Cortex of kidney (tissue), 1 donor: ENCODE measurements at places on chromosomes 1 and 21.

DNA sequence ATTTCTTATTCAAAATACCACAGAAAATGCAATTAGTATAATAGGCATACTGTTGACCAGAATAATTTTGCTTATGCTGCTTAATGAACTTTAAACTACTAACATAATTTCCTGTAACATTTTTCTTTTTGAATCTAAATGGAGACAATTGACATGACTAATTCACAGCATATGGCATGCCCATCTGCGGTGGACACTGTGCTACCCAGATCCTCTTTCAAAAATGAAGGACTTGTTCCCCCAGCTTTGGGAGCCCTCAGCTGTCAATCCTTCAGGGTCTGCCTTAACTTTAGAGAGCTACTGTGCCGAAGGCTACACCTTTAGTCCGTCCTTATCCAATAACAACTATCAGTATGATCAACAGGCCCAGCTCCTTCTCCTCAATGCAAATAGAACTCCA is 789.0 kb downstream of the PLA2G4A start:
- DNase-seq: no peak

GRCh38 chr1:188089461-188089860 is 1260.7 kb downstream of the PLA2G4A start:
- DNase-seq: no peak

GRCh38 chr1:111366256-111366655 is 61.3 kb downstream of the OVGP1 start:
- no peak for DNase-seq

DNA sequence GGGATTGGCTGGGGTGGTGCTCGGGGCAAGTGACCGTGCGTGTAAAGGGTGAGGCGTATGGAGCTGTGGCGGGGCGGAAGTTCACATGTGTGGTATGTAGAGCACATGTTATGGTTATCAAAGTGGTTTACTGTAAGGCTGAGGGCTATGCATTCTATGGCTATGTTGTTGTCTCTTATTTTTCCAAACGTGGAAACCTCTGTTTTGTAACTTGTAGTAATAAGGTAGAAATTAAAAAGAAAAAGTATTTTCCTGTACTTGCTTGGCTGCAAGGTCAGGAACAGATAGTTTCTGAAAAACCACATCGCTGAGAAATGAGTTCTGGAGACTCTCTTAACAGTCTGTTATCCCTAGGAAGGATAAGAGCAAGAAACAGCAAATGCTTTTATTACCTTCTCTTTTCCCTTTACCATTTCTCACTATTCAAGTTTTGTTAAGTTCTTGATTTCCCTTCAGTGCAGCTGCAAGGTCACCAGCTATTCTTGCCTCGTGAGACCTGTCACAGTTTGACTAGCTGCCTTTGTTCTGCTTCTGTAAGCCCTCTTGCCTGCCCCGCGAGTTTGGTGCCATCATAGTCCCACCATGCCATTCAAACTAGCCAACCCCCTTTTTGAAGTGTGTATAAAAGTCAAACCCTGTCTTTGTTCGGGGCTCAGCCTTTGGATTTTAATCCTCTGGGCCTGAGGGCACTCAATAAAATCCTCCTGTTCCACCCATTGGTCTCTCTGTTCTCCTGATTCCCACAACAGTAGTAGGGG is 9.5 kb downstream of the RNU1-2 start:
- DNase-seq: no peak

GRCh38 chr1:13624526-13624925 is 40.9 kb downstream of the PDPN start:
- DNase-seq: no peak

DNA sequence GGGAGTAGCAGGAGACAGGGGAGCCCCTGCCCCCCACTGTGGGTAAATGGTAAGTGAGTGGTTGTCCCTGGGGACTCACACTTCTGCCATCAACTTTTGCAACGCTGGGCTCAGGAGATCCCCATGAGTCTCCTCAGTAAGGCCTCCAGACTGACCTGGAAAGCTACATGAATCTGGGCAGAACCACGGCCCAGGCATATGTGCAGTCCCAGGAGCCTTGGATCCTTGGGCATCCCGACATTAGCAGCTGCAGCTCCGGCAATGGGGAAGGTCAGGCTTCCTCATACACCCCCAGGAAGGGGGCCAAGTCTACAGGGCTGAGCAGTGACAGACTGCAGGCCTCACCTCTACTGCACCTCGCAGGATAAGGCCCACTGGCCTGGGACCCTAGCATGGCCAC is 868.7 kb upstream of the ADGRL4 start:
- no peak for DNase-seq

- no peak for DNase-seq
These were observed 57.5 kb upstream of the PDC start for GRCh38 chr1:186518395-186518794.

DNA sequence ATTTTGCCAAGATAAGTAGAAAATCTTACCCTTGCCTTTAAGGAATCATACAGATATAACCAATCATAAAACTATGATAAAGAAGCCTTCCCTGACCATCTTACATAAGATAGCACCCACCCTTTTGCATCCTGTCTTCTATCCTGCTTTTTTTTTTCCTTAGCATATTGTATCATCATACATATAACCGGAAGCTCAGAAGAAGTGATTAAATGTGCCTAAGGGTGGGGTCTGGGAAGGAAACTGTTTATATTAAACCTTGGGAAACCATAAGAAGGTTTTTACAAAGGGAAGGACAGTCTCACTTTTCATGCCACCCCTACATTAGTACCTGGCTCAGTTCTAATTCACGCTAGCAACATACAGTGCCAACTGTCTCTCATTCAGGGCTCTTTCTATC is 66.8 kb downstream of the LUZP1 start:
- no peak for DNase-seq

- DNase-seq: no peak
These were observed 16.2 kb downstream of the CHRNB2 start for GRCh38 chr1:154583773-154584172.

DNA sequence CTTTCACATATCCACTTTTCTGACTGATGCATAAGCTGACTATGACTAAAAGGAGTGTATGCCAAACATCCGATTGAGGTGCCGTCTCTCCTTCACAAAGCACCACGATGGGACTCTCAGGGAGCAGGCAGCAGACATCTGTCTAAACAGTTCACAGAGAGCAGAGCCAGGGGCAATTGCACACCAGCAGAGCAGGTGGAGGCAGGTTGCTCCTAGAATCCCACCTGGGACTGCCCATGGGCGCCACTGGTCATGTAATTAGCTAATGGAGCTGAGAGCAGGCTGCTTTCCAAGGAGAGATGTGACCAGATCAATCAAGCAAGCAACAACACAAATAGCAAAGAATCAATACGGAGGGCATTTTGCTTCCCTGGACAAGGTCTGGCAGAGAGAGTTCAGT is 30.5 kb upstream of the COA6 start:
- DNase-seq: no peak

DNA sequence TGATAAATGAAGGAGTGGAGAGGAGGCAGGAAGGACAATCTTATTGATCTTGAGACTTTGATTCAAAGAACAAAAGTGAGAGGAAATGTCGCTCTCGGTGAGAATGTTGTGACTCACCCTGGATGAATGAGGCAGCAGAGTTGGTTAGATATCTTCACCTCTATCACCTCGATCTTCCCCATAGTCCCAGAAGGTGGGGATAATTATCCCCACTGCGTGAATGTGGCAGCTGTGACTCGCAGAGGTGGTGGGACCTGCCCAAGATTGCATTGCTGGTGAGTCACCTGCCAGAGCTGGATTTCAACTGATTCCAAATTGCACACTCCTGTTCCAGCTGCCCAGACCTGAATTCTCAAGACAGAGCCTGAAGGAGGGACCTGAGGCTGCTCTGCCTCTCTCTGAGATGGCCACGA is 105.0 kb downstream of the MATN1 start:
- DNase-seq: no peak

DNA sequence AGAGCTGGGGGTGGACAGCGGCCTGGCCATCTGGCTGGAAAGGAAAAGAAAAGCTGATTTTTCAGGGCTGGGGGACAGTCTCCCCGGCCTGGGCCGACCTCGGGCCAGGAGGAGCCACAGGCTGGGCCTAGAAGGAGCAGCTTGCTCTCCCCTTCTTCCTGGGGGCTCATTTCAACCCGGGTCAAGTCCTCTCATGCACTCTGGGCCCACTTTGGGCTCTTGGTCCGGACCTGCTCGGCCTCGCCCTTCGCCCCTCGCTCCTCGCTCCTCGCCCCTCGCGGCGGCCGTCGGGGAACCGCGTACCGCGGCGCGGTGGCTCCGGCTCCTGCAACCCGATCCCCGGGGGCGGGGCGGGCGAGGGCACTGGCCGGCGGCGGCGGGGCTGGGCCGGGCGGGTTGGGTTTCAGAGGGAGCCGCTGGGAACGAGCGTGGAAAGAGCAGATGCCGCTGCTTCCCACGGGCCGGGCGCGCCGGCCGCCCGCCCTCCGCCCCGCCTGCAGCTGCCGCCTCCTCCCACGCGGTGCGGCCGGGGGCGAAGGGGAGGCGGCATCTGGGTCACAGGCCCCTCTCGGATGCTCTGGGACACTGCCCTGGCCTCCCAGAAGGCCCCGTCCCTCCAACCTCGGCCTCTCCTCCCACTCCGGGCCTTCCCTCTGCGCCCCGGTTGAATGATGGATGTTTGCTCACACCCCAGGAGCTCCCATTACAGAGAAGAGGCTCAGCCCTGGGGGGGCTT is 6.6 kb downstream of the HEYL start:
- no peak for DNase-seq

DNA sequence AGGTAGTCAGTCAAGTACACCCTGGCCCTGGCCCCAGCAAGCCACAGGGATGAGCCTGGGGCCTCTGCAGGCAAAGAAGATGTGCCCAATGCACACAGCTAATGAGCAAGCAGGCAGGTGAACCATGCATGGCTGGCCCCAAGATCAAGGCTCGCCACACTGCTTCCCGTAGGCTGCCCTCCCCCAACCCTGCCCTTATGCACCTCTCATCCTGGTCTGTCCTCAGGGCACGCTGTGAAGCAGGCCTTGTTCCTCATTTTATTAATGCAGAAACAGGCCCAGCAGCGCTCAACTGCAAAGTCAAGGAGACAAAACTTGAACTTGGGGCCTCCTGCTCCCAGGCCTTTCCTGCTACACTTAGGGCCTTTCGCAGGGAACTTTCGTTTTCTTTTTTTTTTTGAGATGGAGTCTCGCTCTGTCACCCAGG is 35.6 kb upstream of the ID3 start:
- DNase-seq: no peak

- no peak for DNase-seq
These were observed 93.3 kb downstream of the PDE9A start for GRCh38 chr21:42746593-42747275.

GRCh38 chr1:966135-966703 is at the start of gene PLEKHN1:
Gene PLEKHN1, plus strand, starts transcription at chr1:966482. Its CDS starts 50 bp downstream, at chr1:966532.
- no peak for DNase-seq

- no peak for DNase-seq
These were observed 35.9 kb downstream of the SMAP2 start for GRCh38 chr1:40409467-40409866.

DNA sequence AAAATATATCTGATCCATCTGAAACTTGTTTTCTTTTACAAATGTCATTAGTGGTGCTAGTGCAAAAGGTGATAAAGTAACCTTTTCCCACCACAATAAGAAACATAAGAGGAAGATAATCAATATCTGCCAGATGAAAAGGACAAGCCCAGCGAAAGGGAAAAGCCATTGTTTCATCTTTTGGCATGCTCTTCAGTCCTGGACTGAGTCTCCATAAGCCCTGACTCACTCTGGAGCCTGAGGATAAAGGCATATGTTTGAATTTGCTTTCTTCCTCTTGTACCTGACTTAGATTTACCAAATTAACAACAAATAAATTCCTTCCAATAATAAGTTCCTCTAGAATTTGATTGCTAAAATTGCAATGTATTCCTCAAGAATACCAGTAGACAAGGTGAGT is 13.6 kb downstream of the DNAJC11 start:
- no peak for DNase-seq

DNA sequence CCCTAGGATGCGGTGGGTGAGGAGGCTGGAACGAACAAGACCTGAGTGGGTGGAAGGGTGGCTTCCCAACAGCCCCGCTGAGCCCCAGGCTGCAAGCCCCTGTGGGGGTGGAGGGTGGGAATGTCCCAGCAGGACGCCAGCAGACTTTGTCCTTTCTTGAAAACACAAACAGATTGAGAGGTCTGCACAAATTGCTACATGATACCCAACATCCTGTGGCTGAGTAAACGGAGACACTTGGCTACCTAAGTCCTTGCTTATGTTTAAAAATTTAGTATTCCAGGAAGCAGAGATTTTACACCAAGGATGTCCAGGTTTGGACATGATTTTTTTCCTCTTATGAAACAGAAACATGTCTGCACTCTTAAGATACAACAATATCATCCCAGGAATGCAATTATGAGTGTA is 11.8 kb upstream of the F3 start:
- DNase-seq: no peak

- DNase-seq: no peak
These were observed 48.7 kb downstream of the SPAG17 start for GRCh38 chr1:118136187-118136941.

- no peak for DNase-seq
These were observed 10.7 kb upstream of the IFNAR1 start for GRCh38 chr21:33314111-33314510.

GRCh38 chr1:73623946-73624345 is 574.0 kb downstream of the LRRIQ3 start:
- DNase-seq: no peak

DNA sequence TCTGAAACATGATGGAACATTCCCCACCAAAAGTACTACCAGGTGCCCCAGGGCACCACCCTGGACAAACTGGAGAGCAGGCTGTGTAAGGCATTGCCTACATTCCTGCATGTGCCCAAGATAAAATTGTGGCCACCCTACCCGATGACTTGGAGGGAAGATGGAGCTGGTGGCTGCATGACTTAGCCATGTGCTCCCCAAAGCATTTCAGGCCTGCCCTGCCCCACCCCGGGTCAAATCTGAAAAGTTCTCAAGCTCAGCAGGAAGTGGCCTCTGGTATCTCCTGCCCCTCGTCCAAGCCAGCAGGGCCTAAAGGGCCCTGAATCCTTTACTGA is 8.5 kb downstream of the CD2 start:
- no peak for DNase-seq

DNA sequence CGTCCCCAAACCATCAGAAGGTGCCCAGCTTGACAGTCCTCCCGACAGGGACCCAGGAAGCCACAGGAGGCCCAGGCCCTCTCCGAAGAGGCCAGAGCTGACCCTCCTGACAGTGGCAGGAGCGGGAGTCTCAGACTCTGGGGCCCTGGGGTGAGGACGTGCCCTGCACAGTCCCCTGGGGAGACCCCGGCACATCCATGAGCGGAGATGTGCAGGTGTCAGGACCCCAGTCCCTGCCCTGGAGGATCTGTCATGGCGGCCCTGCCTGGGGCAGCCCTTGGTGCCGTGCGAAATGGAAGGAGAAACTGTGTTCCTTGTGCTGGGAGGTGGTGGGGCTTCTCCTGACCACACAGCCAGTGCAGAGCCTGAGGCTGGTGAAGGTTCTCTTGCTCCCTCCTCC is 55.8 kb downstream of the OBSCN start:
- no peak for DNase-seq
